Activated naive CD4-positive, alpha-beta T cell treated with Interleukin-2 at 50 U/mL for 16 hours (primary cell): ENCODE measurements at places on chromosomes 7 and 10.
A peak's percentile ranks its signal among the peaks of the same experiment; 100 is the strongest.

DNA sequence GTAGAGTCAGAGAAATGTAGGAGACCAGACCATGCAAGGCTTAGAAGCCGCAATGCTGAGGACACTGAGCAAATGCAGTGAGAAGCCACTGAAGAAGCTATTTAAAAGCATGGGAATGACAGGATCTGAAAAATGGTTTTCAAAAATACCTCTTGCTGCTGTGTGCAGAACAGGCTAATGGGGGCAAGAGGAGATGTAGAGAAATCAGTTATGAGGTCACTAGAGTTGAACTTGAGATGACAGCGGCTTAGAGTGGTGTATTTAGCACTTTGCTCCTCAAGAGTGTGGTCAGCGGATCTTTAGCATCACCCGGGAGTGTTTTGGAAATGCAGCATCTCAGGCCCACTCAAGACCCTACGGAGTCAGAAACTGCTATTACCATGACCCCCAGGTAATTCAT is 48.8 kb downstream of the KIAA1549 start:
- DNase-seq: no peak

DNA sequence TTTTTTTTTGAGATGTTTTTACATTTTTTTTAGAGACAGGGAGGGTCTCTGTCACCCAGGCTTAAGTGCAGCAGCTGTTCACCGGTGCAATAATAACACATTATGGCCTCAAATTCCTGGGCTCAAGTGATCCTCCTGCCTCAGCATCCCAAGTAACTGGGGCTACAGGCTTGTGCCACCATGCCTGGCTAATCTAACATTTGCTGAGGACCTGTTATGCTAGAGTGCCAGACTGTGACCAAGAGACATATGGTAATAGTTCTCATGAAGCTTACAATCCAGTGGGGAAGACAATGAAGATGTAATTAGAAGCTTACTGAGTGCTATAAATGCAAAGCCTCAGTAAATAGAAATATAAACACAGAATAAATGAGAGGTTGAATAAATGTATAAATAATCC is 17.6 kb upstream of the ORC5 start:
- DNase-seq: no peak

DNA sequence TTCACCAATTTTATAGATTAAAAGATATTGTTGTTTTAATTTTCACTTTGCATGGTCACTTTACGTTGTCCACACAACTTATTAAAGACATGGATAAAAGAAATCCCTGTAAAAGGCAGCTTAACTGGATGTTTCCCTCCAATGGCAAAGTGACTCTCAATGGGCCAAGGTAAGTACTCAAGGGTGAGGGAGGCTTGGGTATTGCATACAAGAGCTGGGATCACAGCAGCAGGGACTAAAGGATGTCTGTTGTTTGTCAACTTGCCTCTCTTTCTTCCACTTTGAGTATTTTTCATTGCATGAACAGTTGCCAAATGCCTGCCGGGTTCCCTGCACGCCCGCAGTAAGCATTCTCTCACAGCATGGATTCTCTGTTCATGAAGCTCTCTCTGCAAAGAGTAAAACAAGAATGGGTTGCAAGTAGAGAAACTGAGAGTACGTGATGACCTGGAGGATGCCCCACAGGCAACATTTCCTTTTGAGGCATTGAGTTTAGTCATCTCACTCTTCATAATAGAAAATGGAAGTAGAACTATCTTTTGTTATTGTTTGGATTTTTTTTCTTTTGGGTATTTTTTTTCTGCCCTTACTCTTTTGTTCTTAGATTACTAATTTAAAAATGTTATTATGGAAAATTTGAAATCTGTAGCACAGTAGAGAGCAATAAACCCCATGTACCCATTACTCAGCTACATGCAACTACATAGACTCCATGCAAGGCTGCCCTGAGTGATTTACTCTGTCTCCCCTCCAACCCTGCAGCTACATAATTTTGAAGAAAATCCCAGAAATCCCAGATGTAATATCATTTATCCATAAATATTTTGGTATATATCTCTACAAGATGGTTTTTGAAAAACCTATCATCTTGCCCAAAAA is 26.3 kb downstream of the GPR141 start:
- no peak for DNase-seq

GRCh38 chr7:66409493-66409892 is 204.4 kb downstream of the TPST1 start:
- no peak for DNase-seq

GRCh38 chr10:92142512-92142911 is 148.4 kb downstream of the CPEB3 start:
- no peak for DNase-seq

DNA sequence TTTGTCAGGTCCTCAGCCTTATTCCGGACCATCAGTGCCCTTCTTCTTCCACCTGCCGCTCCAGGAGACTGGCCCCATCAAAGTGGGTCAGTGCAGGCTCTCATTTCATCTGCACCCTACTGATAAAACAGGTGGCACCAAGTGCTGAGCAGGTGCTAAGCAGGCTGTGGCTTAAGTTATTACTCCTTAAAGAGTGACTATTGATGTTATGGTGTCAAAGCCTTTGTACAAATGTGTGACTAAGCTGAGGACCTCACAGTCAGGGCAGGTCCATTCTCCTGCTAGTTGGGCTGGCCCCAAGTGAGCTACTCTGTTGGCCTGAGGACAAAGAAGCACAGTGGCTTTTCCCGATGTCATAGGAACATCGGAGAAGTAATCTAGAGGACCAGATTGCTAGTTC is 11.2 kb upstream of the CALD1 start:
- no peak for DNase-seq

- DNase-seq: no peak
Measured at GRCh38 chr7:55087521-55087961, 68.7 kb downstream of the EGFR start.

DNA sequence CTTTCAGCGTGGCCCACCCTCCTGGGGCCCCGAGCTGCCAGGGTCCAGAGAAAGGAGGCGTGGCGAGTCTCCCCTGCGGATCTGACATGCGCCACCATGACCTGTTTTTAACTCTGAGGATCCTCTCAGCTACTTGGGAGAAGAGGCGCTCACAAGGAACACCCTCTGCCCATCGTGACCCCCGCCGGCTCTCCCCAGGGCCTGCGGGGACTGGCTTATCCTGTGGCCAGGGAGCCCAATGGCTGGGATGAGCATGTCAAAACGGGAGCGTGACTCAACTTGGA is 93.7 kb downstream of the EBF3 start:
- DNase-seq: no peak

DNA sequence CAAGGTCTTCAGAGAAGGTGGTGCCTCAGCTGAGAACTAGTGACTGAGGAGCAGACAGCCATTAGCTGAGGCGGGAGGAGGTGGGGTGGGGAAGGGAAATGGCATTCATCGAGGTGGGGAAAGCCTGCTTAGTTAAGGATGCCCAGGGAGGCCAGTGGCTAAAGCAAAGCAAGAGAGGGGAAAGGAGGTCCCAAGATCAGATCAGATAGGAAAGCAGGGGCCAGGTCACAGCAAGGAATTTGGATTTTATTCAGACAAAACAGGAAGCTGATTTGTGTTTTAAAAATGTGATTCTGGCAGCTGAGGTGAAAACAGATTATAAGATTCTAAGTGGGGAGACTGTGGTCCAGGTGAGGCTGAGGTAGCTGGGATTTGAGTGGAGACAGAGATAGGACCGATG is 45.8 kb downstream of the CNNM1 start:
- no peak for DNase-seq

GRCh38 chr7:47636433-47637175 is 54.7 kb upstream of the TNS3 start:
- DNase-seq: no peak

GRCh38 chr7:79091011-79091410 is 362.5 kb downstream of the MAGI2 start:
- DNase-seq: no peak

DNA sequence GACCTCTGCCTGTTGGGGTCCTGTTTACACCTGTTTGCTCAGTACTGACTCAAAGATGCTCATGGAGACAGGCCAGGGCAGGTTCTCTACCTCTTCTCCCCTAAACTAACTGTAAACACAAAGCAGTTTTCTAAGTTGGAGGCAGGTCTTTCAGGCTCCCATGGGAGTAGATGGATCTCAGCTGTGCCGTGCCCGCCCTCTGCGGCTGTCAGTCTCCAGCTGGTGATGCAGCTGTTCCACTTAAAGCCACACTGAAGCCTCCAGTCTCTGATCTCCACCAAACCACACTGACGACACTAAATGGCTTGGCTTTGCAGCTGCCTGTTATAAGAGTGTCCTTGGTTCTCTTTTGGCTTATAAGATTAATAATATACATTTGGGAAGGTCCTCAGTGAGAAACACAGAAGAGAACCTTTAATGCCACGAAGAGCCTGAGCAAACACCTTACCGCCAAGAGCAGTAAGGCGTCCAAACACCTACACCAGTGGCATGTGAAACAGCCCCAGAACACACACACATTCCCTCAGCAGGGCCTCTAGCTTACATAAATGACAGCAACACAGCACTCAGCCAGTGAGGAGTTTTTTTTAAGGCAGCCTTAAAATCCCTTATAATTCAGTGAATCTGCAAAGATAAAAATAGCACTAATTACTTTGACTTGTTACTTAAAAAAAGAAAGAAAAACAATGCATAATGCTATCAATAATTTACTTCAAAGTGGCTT is 60.4 kb upstream of the KCNIP2 start:
- DNase-seq: no peak

- DNase-seq: no peak
Measured at GRCh38 chr10:117345143-117345542, 30.1 kb downstream of the PDZD8 start.

- no peak for DNase-seq
Measured at GRCh38 chr10:98349508-98349922, 65.5 kb downstream of the PYROXD2 start.

DNA sequence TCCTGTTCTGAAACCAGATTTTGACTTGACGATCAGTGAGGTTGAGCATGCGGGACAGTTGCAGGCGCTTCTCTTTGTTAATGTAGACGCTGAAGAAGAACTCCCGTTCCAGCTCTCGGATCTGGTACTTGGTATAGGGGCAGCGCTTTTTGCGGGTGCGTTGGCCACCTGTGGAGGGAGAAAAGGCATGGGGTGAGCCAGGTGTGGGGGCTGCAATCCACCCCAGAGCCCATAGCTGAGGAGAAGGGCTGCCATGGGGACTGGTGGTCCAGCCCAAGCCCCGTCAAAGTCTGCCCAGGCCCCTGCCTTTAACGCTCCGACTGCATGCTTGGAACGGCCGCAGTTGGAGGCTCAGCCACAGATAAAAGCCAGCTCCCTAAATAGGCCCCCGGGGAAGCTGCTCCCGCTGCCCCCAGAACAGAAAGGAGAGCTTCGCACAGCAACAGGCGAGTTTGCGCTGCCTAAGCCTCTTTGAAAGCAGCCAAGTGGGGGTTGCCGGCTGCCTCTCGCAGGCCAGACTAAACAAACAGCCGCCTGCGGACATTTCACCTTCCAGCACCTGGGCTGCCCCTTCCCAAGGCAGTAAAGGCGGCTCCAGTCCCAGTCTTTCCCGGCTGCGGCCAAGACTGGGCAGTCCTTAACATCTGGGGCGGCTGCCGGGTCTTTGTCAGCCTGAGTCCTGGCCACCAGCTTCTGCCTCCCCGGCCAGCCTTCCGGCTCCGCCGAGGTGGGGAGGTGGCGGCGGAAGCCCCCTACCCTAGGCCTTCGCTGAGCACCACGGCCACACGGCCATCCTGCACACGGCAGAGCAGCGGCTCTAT is 2.0 kb downstream of the HOXA11 start:
- DNase-seq: peak; percentile 1

GRCh38 chr7:41730668-41731067 is 27.8 kb upstream of the INHBA start:
- no peak for DNase-seq

DNA sequence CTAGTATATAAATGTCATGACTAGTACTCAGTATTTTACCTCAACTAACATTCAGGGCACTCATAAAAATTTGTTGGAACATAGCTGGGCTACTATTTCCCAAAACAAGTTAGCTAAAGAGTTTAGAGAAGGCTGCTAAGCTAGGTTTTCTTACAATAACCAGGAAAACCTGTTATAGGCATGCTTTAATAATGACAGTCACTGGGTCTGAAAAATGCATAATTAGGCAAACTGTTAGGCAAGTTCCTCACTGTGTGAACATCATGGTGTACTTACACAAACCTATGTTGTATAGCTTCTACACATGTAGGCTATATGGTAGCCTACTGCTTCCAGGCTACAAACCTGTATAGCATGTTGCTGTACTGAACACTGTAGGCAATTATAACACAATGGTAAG is 79.0 kb downstream of the DNAJC1 start:
- no peak for DNase-seq

DNA sequence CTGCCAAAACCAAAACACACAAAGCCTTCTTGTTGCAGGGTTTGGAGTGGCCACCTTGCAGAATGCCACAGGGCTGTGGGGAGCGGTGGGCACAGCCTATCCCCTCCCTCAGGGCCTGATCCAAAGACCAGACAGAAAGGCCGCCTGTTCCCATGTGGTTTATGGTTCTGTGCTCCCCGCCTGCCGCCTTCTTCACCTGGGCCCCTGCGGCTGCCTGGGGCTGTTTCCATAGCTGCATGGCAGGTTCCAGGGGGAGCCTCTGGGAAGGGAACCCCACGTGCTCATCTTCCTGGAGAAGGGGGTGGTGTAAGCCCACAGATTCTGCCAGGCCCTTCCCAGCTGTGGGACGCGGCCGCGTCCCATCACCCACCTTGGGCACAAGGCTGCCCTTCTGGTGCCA is 70.7 kb upstream of the EZH2 start:
- DNase-seq: no peak

DNA sequence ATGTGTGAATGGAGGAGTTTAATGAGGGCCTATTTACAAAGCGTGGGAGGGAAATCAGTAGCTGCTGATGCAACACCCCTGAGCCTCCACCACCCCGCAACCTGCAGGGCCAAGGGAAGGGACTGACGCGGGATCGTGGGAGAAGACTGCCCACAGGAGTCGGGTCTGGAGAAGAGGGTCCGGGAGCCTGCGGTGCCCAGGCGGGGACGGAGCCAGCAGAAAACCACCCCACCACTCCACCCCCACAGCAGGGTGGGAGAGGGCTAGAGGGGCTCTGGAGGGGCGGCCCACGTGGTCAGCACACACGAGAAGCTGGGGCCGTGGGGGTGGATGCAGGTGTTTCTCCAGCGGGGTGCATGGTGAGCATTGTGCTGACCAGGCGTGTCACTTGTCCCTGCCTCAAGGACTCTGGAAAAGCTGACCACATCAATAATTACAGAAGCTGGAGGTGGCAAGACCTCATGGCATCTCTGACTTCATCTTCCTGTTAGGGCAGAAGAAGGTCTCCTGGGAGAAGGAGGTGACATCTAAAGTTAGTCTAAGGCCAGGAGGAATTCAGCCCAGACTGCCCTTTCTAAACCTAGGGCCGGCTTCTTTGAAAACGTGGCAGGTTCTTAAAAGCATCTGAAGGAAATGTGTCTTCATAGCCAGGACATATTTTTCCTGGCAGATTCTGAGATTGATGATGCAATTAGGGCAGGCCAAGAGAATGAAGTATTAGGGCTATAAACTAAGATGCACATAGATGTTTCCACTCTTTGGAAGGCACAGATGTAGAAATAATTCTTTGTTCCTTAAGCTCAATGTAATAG is 150.9 kb downstream of the RGS10 start:
- no peak for DNase-seq

DNA sequence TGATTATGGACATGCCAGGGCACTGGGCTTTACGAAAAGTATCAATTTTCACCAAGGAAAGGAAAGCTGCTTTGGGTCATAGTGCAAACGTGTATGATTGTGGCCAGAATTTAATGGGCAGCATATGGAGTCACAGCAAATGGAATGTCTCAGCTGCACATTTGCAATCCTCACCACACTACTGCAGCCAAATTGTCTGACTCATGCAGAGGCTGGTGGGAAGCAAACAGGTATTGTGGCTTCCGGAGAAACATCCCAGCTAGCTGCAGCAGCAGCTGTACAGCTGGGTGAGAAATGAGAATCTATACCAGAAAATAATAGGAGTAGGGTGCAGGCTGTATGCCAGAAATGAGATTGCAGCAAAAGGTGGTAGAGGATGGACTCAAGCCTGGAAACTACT is 374.7 kb upstream of the VWC2 start:
- no peak for DNase-seq
